NCI-H69 (cell line): ENCODE measurements at places on chromosomes 5 and 9.

DNA sequence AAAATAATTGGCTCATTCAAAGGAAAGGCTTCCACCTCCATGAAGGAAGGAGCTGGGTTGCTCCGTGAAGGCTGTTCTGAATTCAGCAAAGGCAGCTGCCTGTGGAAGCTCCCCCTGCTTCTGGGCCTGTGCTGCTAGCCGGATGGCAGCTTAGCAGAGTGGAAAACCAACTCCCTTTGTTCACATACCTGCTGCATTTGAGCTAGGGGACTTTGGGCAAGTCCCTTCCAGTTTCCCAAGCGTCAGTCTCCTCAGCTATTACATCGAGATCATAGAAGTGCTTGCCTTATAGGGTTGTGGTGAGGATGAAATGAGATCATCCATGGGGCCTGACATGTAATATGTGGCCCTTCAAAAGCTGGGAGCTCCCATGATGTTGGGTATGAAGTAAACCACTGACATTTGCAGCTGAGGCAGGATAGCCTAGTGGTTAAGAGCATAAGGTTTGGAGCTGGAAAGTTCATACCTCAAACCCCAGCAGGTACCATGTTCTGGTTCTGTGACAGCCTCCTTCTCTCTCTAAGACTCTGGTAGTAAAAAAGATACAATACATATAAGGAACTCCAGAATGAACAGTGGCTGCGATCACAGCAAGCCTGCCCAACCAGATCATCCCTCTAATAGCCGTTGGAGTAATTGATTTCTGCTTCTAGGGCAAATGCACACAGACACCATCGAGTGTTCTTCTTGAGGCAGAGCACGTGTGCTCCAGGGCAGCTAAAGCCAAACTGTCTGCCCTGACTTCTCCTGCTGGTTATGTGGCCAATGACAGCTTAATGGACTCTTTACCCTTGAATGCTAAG is 11.0 kb upstream of the DENND1A start:
- no peak for DNase-seq

DNA sequence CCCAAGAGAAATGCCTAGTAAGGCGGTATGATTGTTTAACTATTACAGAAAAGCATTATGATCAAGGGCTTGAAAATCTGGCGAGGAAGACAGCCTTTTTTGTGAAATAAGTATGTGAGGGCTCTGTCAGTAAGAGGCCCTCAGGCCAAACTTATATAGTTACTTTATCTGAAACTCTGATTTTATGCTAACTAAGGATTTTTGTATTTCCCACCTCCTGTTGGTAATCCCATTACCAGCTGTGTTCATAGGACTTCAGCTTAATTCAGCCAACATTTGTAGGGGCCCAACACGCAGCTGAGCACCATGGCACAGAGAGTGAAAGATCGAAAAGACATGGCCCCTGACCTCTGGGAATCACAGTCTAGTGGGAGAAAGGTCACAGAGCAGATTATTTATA is 318.3 kb upstream of the WWC1 start:
- no peak for DNase-seq

GRCh38 chr5:1112596-1113331 is 901 bp upstream of the SLC12A7 start:
- peak; percentile 67 for DNase-seq

DNA sequence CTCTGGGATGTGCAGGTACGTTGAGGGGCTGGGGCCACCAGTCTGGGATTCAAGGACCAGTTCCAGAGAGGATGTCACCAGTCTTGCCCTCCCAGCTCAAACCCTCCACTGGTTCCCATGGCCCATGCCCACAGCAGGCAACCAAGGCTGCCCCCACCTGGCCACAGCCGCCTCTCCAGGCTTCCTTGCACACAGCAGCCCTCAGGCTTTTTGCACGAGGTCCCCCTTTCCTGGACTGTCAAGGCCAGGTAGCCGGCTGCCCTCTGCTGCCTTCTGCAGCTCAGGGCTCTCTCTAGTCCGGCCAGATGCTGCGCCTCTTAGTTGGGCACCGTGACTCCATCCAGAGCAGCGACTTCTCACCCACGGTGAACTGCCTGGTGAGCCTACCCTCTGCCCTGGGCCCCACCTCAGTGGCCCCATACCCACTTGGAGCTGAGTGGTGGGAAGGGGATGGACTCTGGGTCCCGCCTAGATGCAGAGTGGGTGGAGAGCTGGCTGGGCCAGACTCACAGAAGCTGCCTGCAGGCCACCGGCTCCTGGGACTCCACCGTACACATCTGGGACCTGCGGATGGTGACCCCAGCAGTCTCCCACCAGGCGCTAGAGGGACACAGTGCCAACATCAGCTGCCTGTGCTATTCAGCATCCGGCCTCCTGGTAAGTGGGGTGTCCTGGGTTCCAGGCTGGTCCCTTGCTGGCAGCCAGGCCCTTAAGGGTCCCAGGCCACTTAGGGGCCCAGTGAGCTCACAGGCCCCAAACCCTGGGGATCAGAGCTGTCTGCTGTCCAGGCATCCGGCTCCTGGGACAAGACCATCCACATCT is 2.9 kb downstream of the WDR38 start:
- peak; percentile 57 for DNase-seq

GRCh38 chr5:54799645-54800044 is 185.7 kb downstream of the ESM1 start:
- DNase-seq = no peak

DNA sequence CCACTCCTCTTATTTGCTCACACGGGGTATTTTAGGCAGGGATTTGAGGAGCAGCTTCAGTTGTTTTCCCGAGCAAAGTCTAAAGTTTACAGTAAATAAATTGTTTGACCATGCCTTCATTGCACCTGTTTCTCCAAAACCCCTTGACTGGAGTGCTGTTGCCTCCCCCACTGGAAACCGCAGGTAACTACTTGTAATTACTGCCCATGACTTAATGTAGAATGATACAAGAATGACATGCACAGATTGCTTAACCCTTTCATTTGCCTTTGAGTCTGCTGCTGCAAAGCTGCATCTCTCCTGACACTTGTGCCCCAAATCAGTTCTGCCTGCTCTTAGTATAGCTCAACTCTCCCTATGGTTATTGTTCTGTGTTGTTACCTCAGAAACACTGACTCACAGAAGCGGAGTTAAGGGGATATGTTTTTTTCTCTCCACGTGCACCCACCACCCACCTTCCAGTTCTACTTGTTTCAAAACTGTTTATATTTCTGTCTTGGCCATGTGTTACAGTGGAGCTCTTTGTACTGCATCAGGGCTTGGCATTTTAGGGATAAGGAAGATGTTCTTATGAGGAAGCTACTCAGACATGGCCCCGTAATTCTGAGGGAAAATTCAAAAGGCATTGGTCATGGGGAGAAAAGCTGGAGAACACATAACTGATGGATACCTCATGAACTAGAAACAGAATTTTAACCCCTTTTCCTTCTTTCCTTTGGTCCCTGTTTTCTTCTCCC is 2.3 kb downstream of the ADRB2 start:
- peak; percentile 35 for DNase-seq

GRCh38 chr5:4206127-4206526 is 610.5 kb downstream of the IRX1 start:
- DNase-seq = no peak

- DNase-seq = no peak
Measured at GRCh38 chr5:177356746-177357145, 978 bp upstream of the RGS14 start.

DNA sequence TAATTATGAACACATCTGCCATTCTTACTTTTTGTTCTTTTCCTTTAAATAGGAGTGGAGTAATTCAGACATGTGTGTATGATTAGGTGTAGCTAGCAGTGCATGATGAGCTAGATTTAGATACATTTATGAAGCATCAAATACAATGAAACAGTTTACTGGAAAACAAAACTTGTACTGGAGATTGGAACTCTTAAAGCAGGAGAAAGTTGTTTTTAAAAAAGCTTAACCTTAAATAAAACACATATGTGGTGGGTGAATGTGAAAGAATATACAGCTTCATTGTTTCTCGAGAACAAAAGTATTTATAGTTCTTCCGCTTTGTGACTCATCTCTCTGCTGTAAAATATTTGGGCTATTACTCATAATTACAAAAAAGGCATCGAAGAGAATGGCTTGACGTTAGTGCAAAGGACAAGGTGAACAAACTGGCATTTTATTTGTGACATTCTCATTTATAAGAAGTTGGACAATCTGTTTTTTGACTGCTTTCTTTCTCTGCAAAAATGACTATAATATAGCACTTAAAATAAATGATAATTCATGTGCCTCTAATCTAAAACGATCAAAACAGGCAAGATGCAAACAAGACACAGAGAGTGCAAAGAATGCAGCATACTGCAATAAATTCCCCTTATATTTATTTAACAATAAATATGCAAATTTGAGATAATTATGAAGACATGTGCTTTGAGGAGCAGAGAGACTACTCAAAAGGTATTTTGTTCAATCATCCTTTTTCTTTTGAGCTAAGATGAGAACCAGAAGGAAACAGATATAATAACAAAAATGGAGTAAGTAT is 478.8 kb downstream of the CETN3 start:
- DNase-seq = no peak

DNA sequence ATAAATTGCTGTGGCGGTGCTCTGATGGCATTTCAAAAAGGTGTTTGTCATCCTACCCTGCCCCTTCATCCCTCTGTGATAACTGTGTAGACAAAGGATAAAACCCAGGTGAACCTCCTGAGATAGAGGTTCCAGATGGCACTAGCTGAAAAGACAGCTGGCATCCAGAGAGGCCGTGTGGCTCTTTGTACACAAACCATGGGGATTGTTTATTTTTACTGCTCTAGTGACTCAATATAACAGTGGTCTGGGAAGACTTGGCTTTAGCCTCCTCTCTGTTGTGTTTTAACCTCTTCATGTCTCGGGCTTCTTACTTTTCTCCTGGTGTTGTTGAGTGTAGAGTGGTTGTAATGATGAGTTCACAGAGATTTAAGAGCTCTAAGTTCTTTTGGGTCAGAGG is 48.8 kb downstream of the SH3GL2 start:
- DNase-seq = peak; percentile 98

DNA sequence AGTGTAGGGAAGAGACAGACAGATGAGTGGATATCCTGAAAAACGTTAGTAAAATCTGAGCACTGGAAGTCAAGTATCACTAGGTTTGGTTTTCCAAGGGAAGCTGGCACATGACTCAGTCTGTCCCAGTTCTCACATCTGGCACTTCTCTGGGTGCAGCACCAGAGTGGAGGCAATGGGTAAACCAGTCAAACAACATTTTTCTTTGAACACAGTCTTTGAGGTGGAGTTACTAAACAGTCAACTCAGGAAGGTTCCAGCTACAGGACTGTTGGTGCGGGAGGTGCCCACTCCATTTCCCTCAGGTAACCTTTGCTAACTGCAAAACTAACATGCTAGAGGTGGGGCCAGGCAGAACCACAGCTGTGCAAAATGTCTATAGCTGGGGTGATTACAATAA is 301.4 kb upstream of the RFX3 start:
- DNase-seq = no peak

DNA sequence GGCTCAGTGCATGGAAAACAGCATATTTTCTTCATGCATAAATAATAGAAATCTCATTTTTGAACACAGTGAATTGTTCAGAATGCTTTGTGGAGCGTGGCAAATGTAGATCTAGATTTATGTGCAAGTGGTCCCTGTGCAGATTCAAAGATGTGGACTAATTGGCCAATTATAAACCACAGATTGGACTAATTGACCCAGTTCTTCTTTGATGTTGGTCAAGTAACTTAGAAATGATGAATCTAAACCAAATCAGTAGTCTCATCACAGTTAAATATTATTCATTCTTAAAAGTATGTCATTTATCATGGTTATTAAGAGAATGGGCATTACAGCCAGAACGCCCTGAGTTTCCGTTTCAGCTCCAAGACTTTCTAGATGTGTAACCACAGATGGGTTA is 11.7 kb upstream of the PDE4D start:
- peak; percentile 17 for DNase-seq

DNA sequence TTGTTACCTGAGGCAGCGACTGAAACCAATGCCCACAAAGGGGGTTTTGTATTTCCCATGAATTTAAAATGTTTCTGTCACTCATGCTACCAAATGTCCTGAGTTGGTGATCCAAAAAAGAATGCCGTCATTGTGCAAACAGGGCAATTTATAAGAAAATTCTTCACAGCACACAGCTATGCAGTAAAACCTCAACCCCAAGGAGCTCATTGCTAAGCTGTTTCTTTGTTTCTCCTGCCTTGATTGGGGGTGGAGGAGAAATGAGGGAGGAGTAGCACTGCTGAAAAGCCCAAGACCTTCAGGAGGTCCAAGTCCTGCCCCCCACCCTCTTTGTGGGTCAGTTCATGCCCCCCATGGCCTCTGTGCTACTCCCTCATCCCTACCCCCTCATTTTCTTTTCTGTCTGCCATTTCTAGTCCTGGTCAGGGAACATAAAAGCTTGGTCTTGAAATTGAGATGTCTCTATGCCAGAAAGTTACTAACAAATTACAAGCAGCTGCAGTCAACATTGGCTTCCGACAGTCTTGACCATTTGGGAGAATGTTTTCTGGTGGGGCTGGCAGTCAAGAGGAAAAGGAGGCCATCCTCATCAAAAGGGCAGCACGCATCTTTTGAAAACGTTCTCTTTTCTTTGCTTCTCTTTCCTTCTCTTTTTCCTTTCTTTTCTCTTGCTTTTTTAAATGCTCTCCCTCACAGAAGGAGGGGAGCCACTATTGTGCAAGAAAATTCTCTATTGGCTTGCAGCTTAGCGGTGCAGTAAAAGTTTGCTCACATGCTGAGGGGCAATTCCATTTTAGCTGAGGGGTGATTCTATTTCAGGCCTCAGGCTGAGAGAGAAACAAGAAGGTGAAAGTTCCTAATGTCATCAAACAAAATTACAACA is 133.3 kb downstream of the GCNT1 start:
- DNase-seq = no peak

GRCh38 chr5:43313854-43314457 is 744 bp upstream of the HMGCS1 start:
- peak; percentile 76 for DNase-seq

- DNase-seq = peak; percentile 84
Measured at GRCh38 chr9:38018958-38019602, 49.9 kb downstream of the SHB start.

DNA sequence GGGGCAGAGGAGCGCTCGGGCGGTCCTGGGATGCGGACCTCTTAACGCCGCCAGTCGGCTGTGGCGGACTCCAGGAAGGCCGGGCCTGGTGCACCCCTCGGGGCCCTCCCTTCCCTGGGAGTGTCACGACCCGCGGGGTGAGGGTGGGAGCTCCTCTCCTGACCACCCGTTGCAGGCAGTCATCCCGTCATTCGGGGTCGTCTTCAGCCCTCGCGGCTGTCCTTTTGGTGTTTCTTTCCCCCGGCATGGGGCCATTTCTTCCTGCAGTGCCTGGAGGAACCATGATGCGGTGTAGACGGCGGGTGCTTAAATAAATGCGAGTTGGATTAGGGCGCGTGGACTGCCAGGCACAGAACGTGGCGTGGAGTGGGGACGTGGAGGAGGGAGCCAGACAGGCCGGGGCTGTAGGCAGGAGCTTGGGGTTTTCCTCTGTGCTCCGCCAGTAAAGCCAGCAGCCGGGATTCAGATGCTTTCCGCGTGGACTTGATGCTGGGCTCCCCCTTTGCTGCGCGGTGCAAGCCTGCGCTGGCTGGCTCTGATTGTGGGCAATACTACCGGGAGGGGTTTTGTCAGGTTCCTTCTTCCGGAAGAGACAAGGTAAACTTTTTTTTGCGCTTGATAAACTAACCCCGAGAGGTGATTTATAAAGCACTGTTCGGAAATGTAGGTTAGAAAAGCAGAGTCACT is 868 bp downstream of the KDM4C start:
- DNase-seq = peak; percentile 83

GRCh38 chr9:77800924-77801551 is 152.9 kb upstream of the GNA14 start:
- no peak for DNase-seq

- DNase-seq = no peak
Measured at GRCh38 chr5:74401281-74401945, 239.1 kb downstream of the ENC1 start.

GRCh38 chr5:94469894-94470329 is 148.5 kb downstream of the KIAA0825 start:
- DNase-seq = peak; percentile 85
